ENCODE measurements at places on chromosomes 2 and 18. TPM values are rescaled to one million over a fixed set of nuclear protein-coding genes. Genes with fewer than 3 reads are reported as not detected.
A peak's percentile ranks its signal among the peaks of the same experiment; 100 is the strongest.

PTPN18 gene
- total RNA-seq, result 33.9 TPM

BOLL gene
- not detected for total RNA-seq

IL18R1 gene
- 5.5 TPM for total RNA-seq

SGPP2 gene
- 0.25 TPM for total RNA-seq

CYTIP gene
- 4.9 TPM for total RNA-seq

DNA sequence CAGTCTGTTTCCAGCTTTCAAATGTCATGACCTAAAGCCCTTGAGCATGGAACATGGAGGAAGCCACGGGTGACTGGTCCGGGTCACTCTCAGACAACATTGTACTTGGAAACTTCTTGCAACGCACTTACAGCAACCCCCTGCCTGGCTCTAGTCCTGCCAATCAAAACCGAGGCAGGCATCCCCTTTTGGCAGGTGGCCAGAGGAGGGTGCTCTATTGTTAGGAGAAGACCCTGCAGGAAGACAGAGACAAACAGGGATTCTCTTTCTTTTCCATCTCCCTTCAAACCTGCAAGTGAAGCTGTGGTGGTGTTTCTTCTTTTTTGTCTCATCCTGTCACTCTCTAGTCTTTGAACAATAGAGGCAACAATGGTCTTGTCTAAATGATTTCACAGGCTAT, 667.2 kb downstream of the ZEB2 start:
- H3K27me3 ChIP-seq, result no peaks in the 10 kb centered on the region
- H3K27ac ChIP-seq, result no peak overlapping the region
- no peak for DNase-seq
- H3K36me3 ChIP-seq, result no peaks in the 10 kb centered on the region

DNA sequence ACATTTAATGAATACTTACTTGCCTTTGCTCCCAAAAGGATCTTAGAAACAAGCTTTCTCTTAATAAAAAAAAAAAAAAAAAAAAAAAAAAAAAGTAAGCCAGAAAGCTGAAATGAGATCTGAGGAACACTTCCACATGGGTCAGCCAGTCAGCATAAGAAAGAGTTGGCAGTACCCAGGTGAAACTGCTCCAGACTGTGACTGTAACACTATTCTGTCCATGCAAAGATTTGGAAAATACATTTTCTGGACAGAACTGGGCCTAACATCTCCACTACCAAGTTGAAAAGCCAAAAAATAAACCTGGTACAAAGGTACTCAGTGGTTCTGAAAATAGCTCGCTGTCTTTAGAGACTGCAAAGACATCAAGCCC, 135.7 kb downstream of the THADA start:
- H3K36me3 ChIP-seq, result peaks cover 3% of the 10 kb centered on the region
- no peak for DNase-seq
- no peaks in the 10 kb centered on the region for H3K27me3 ChIP-seq
- no peaks in the 10 kb centered on the region for H3K4me1 ChIP-seq
- no peak overlapping the region for H3K4me3 ChIP-seq
- H3K27ac ChIP-seq, result no peak overlapping the region

GRCh38 chr2:211837706-211838105, 700.9 kb downstream of the ERBB4 start:
- no peaks in the 10 kb centered on the region for H3K36me3 ChIP-seq
- no peak overlapping the region for H3K27ac ChIP-seq

DNA sequence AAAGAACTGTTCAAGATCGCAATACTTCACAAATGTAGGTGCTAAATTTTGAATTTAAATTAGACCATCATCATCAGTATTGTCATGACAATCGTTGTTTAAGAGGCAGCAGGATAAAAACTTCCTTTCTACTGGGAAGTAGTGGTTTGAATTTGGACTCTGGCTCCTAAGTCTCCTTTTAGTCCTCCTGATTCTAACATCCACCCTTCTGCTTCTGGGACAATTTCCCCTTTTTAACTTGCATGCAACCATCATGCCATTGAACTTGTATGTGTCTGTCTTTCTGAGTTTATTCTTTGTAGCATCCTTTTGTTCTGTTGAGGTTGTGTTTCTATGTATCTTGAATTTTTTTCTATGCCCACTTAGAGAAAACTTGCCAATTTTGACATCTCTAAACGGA, 249.7 kb downstream of the PTGR3 start:
- H3K4me3 ChIP-seq, result no peak overlapping the region
- H3K27me3 ChIP-seq, result no peaks in the 10 kb centered on the region
- no peak overlapping the region for H3K27ac ChIP-seq
- H3K36me3 ChIP-seq, result no peaks in the 10 kb centered on the region
- no peaks in the 10 kb centered on the region for H3K4me1 ChIP-seq
- DNase-seq, result no peak

- H3K27ac ChIP-seq, result no peak overlapping the region
- H3K27me3 ChIP-seq, result no peaks in the 10 kb centered on the region
- no peak overlapping the region for H3K4me3 ChIP-seq
Measured at GRCh38 chr2:23505218-23505983, 120.4 kb downstream of the KLHL29 start.

DNA sequence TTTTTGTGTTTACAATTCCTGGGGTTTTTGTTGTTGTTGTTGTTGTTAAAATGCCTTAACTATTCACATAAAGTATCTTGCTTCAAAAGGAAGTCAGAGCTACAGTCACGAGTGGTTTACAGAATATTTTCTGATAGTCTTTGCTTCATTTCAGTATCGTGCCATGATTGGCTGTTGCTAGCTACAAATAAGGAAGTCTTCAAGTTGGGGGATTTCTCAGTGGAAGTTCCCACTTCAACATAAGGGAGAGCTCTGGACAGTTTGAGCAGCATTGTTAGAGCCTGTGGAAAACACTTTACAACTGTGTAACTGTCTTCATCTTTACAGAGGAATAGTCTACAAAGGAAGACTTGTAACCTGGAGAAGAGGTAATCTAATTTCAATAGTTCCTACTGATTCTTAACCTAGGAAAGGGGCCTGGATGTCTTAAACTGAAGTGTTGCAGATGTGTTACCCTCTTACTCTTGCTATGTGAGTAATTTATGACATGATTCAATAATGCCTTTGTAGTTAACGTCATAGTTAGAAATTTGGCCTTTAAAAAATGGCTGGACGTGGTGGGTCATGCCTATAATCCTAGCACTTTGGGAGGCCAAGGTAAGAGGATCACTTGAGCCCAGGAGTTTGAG, 23.4 kb upstream of the TANK start:
- H3K27ac ChIP-seq, result peak overlapping the region; percentile 63
- no peak for DNase-seq
- no peak overlapping the region for H3K4me3 ChIP-seq
- H3K36me3 ChIP-seq, result no peaks in the 10 kb centered on the region
- H3K27me3 ChIP-seq, result no peaks in the 10 kb centered on the region

GRCh38 chr2:15527074-15527739, 33.9 kb downstream of the NBAS start:
- no peaks in the 10 kb centered on the region for H3K4me1 ChIP-seq
- H3K27ac ChIP-seq, result no peak overlapping the region
- DNase-seq, result no peak
- no peak overlapping the region for H3K4me3 ChIP-seq
- H3K27me3 ChIP-seq, result no peaks in the 10 kb centered on the region

GRCh38 chr18:66616523-66616983, 12.7 kb upstream of the CDH19 start:
- H3K27me3 ChIP-seq, result no peaks in the 10 kb centered on the region
- H3K36me3 ChIP-seq, result no peaks in the 10 kb centered on the region
- DNase-seq, result no peak
- no peak overlapping the region for H3K4me3 ChIP-seq
- no peak overlapping the region for H3K27ac ChIP-seq
- no peaks in the 10 kb centered on the region for H3K4me1 ChIP-seq

- no peak overlapping the region for H3K27ac ChIP-seq
- H3K36me3 ChIP-seq, result no peaks in the 10 kb centered on the region
- no peak overlapping the region for H3K4me3 ChIP-seq
- no peaks in the 10 kb centered on the region for H3K4me1 ChIP-seq
- H3K27me3 ChIP-seq, result no peaks in the 10 kb centered on the region
Measured at GRCh38 chr2:221655300-221655699, 83.2 kb upstream of the EPHA4 start.

DNA sequence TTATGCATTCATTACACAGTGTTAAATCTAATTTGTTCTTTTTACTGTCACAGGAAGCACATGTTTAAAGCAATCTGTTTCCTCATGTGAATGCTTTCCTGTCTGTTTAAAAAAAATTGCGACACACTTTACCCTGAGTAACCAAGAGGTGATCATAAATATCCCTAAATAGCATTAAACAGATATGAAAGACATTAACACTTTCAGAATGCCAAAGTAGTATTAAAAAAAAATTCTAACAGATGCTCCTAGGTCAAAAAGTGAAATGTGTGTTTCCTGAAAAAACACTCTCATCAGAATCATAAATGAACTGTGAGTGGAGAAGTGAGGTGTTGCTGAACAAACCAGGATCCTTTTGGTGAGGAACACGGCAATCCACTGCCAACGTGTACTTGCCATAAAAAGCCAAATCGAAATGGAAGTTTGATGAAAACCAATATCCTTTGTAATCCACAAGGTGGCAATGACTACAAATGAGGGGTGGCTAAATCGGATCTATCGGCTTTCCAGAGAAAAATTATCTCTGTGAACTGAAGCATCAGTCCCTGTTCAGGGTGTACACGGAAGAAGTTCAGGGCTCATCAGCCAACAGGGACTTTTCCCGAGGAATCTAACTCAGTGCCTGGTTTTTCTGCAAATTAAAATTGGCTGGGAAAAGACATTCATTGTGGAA, 248.9 kb downstream of the TCF4 start:
- DNase-seq, result no peak
- no peaks in the 10 kb centered on the region for H3K36me3 ChIP-seq
- no peaks in the 10 kb centered on the region for H3K4me1 ChIP-seq
- no peak overlapping the region for H3K4me3 ChIP-seq
- no peaks in the 10 kb centered on the region for H3K27me3 ChIP-seq

- no peak overlapping the region for H3K27ac ChIP-seq
- H3K36me3 ChIP-seq, result no peaks in the 10 kb centered on the region
- no peak for DNase-seq
- H3K4me1 ChIP-seq, result no peaks in the 10 kb centered on the region
Measured at GRCh38 chr18:33735428-33735827, 157.4 kb downstream of the ASXL3 start.

- H3K27ac ChIP-seq, result no peak overlapping the region
- no peaks in the 10 kb centered on the region for H3K27me3 ChIP-seq
- no peak overlapping the region for H3K4me3 ChIP-seq
- H3K36me3 ChIP-seq, result no peaks in the 10 kb centered on the region
Measured at GRCh38 chr2:8306530-8307351, 375.1 kb upstream of the ID2 start.

GRCh38 chr2:127103243-127104165, 3.5 kb downstream of the BIN1 start:
- no peak for DNase-seq
- H3K27ac ChIP-seq, result no peak overlapping the region
- H3K27me3 ChIP-seq, result no peaks in the 10 kb centered on the region
- no peak overlapping the region for H3K4me3 ChIP-seq

- H3K27ac ChIP-seq, result no peak overlapping the region
- H3K36me3 ChIP-seq, result peaks cover 2% of the 10 kb centered on the region
- no peak overlapping the region for H3K4me3 ChIP-seq
- H3K4me1 ChIP-seq, result peaks cover 13% of the 10 kb centered on the region
- no peaks in the 10 kb centered on the region for H3K27me3 ChIP-seq
Measured at GRCh38 chr18:61865466-61866175, 27.2 kb downstream of the RNF152 start.
